ENCODE measurements at places on chromosomes 1 and 21.

- no peak for DNase-seq
Measured at GRCh38 chr1:84089867-84090266, 54.2 kb upstream of the PRKACB start.

GRCh38 chr1:47783638-47784496 lies 213.3 kb downstream of the TRABD2B start:
- no peak for DNase-seq

- DNase-seq, result no peak
Measured at GRCh38 chr1:85091671-85092280, 43.5 kb upstream of the MCOLN3 start.

GRCh38 chr1:44576456-44577150 lies 97.7 kb downstream of the TMEM53 start:
- DNase-seq, result no peak

DNA sequence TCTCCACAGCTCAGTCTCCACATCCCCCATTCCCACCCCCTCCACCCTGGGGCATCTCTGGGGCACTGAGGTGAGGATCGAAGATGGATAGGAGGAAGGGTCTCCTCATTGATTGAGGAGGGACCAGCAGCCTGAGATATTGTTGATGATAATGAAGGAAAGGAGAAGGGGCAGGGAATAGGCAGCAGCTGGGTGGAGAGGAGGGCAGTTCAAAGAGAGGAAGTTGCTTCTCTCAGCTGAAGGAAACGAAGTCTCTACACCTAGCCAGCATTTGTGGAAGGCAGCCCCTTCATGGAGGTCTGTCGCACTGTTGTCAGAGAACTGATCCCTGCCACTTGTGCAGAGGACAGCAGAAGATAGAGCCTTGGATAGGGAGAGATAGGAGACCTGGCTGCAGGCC lies 5.7 kb downstream of the KNCN start:
- DNase-seq, result no peak

- no peak for DNase-seq
Measured at GRCh38 chr1:1898246-1898933, 7.5 kb upstream of the GNB1 start.

- DNase-seq, result no peak
Measured at GRCh38 chr1:2789986-2790581, 11.4 kb downstream of the TTC34 start.

- DNase-seq, result peak; percentile 39
Measured at GRCh38 chr1:55257958-55258357, 42.8 kb upstream of the USP24 start.

- DNase-seq, result no peak
Measured at GRCh38 chr1:42950116-42950481, 8.6 kb downstream of the SLC2A1 start.

GRCh38 chr1:50278410-50278809 lies 144.8 kb downstream of the DMRTA2 start:
- DNase-seq, result no peak

DNA sequence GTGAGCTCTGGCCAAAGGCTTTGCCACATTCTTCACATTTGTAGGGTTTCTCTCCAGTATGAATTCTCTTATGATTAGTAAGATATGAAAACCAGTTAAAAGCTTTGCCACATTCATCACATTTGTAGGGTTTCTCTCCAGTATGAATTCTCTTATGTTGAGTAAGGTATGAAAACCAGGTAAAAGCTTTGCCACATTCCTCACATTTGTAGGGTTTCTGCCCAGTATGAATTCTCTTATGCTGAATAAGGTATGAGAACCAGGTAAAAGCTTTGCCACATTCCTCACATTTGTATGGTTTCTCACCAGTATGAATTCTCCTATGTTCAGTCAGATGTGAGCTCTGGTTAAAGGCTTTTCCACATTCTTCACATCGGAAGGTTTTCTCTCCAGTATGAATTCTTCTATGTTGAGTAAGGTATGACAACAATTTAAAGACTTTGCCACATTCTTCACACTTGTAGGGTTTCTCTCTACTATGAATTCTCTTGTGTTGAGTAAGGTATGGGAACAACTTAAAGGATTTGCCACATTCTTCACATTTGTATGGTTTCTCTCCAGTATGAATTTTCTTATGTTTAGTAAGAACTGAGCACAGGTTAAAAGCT lies 20.7 kb downstream of the ZNF695 start:
- no peak for DNase-seq

DNA sequence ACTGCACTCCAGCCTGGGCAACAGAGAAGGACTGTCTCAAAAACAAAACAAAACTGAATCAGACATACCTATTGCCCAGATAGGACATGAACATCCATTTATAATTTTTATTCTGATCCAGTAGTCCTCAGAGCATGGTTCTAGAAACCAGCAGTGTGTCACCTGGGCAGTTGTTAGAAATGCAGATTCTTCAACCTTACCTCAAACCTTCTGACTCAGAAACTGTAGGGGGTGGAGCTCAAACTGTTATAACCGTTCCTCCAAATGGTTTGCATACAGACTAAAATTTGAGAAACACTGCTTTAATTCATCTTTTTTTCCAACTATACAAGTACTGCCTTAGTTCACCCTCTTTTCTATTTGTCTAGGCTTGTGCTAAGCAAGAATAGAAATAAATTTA lies 6.0 kb downstream of the NASP start:
- DNase-seq, result no peak

DNA sequence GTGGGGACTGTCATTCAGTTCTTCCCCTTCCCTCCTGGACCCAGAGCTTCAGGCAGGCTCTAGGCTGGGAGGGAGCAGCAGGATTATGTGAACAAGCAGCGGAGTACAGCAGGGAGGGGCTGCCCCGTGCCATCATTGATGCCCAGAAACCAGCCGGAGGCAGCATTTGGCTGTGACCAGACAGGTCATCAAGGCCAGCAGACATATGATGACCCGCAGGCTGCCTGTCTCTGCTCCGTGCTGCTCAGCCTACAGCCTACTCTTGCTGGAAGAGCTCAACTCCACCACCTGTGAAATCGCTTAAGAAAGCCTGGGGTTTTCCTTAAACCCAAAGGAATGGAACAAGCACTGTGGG lies 4.9 kb downstream of the KLHL21 start:
- no peak for DNase-seq

DNA sequence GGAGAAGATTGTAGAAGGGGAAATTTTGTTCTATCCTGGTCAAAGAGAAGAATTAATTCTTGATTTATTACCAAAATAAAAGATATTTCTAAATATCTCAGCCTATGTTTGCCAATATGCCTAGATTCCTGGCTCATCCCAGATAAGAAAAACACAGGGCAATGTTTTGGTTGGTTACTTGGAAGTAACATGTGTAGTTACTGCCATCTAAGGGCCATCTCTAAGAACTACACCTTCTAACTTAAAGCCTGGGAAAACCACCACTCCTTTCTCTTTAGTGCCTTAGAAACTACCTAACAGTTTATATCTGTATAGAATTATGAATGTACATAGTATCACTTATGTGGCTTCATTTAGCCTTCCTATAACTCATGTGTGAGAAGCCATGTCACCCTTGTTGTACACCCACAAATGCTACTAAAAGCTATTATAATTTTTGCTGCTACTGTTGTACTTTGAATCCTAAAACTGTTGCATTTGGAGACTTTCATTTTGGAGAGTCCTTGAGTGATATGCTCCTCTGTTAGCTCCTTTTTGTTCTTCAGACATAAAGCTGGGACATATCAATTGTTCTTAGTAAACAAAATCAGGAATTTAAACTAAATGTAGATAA lies 4.5 kb downstream of the AIM2 start:
- no peak for DNase-seq

DNA sequence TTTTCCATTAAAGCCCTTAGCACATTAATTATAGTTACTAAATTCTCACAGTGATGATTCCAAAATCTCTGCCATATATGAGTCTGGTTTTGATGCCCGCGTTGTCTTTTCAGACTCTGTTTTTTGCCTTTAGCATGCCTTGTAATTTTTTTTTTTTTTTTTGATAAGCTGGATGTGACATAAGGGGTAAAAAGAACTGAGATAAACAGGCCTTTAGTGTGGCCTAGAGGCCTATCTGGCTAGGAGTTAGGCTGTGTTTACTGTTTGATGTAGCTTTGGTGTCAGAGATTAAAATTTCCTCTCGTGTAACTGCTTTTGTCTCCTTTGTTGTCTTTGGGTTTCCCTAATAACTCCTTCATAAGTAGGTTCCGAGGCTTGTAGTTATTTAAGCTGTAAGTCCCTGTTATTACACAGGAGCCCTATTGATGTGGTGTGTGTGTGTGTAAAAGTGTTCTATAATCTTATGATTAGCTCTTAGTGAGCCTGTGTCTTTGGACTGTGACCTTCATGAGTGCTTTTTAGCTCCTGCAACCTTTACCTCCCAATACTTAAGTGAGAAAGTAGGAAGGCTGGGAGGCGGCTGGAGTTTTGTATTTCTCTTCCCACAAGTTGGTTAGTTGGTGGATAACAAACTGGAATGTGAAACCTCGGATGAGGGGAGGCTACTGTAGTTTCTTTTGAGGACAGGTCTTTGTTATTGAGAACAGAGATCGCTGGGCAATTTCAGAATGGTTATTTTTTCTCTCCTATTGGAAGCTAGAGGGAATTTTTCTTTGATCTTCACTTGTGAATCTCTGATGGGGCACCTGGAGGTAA lies 19.3 kb downstream of the HS2ST1 start:
- no peak for DNase-seq

GRCh38 chr1:91700332-91700731 lies 185.6 kb downstream of the TGFBR3 start:
- no peak for DNase-seq

DNA sequence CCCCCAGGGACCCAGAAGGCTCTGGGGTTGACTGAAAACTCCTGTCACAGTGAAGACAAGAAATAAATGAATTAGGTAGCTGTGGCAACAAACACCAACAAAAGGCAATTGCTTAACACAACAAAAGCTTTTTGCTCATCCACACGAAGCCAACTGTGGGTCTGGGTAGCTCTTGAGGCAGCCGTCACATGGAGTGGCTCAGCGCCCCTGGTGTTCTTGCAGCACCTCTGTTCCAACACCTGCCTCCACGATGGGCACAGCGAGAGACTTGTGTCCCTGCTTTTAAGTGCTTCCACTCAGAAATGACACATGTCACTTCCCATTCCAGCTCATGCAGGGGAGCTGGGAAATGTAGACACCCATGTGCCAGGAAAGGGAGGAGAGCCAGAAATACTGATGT lies 364.5 kb upstream of the DUSP10 start:
- no peak for DNase-seq

GRCh38 chr1:116737855-116738321 lies 16.3 kb upstream of the CD2 start:
- peak; percentile 20 for DNase-seq

DNA sequence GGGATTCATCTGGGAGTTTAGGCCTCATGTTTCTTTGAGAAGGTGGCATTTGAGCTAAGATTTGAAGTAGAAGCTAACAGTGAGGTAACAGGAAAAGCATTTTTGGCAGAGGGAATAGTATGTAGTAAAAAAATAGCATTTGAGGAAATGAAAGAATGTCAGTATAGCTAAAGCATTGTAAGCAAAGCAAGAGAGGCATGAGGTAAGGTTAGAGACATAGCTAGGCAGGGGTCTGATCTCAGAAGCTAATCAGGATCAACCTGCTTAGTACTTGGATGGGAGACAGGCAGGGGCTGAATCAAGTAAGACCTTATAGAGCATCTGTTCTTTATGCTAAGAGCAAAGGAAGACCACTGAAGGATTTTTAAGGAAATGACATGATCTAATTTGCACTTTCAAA lies 4.0 kb downstream of the POLR3C start:
- DNase-seq, result no peak

DNA sequence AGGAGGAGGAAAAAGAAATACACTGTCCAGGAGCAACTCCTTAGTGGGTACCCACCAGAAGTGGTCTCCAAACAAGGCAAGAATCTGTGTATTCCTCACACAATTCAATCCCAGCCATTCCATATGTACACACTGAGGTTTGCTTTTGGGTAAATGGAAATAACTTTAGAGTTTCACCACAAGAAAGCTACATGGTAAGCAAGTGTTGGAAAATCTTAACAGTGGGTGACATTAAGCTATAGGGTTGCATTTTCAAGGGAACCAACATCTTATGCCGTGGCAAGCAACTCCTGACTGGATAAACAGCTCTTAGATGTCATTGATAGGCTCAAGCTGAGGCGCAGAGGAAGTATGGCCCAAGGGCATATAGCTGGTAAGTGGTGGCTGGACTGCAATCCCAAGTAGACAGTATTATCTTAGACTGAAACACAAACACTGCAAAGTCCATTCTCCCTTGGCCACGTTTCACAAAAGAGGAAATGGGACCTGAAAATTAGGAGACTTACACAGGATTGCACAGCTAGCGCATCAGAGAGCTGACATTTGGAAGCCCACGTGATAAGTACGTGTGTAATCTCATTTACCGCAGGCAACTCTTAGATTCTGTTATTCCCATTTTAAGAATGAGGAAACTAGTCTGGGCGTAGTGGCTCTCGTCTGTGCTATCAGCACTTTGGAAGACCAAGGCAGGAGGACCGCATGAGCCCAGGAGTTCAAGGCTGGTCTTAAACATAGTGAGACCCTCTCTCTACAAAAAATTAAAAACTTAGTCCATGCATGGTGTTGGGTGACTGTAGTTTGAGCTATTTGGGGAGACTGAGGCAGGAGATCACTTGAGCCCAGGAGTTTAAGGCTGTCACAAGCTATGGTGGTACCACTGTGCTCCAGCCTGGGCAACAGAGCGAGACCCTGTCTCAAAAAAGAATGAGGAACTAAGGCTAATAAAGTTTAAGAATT lies 4.0 kb upstream of the BRWD1 start:
- no peak for DNase-seq

DNA sequence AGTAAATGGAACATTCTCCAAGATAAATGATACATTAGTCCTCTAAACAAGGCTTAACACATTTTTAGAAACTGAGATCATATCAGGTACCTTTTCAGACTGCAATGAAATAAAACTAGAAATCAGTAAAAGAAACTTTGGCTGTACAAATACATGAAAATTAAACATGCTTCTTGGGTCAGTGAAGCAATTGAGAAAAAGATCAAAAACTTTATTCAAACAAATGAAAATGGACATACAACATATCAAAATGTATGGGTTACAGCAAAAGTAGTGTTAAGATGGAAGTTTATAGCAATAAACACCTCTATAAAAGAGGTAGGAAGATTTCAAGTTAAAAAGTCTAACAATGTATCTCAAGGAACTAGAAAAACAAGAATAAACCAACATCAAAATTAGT lies 598.5 kb downstream of the SMYD3 start:
- no peak for DNase-seq

DNA sequence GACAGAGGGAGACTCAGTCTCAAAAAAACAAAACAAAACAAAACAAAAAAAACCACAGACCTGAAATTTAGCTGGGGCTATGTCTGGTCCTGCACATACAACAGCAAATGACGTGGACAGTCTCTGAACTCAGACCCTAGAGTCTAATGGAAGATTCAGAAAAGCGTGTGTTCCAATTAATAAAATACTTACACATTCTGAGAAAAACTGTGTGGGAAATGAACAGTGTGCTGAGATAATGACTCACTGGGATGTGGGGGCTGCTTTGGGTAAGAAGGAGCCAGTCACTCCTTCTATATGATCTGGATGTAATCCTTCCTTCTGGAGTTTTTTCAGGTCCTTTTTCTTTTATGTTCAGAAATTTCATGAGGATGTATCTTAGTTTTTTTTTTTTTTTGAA lies 29.4 kb downstream of the CLDN14 start:
- DNase-seq, result no peak
